ENCODE measurements at places on chromosomes 7 and 10. TPM values are rescaled to one million over a fixed set of nuclear protein-coding genes. Genes with fewer than 3 reads are reported as not detected.

Gene FAM25C
- total RNA-seq: not detected

Gene STK31
- under 0.01 TPM for total RNA-seq

Gene VIPR2
- not detected for total RNA-seq

Gene CCDC6
- 13.5 TPM for total RNA-seq

Gene BTBD16
- not detected for total RNA-seq

Gene NUTM2B
- 0.16 TPM for total RNA-seq

Gene SLC18A3
- total RNA-seq: not detected

Gene POU6F2
- not detected for total RNA-seq

Gene INSIG1
- 62.3 TPM for total RNA-seq

Gene PRKAR2B
- total RNA-seq: 3.4 TPM

Gene IFIT1B
- under 0.01 TPM for total RNA-seq

Gene HOXA5
- 10.3 TPM for total RNA-seq

Gene FFAR4
- not detected for total RNA-seq

Gene HMX3
- 0.16 TPM for total RNA-seq

Gene SEMA4G
- total RNA-seq: 1.6 TPM

Gene CFAP46
- total RNA-seq: 0.95 TPM

Gene OR2A7
- 0.09 TPM for total RNA-seq

Gene CLCN1
- not detected for total RNA-seq

Gene NRP1
- total RNA-seq: 306 TPM

Gene CPN1
- total RNA-seq: not detected

Gene SPACDR
- 0.17 TPM for total RNA-seq

Gene ALKBH4
- total RNA-seq: 11.0 TPM

Data from bronchial smooth muscle cell (primary cell).